ENCODE measurements at places on chromosomes 3 and 15. TPM values are rescaled to one million over a fixed set of nuclear protein-coding genes. Genes with fewer than 3 reads are reported as not detected.

The ZNF860 gene
- 0.90 TPM for total RNA-seq

The SLC2A2 gene
- total RNA-seq: not detected

The CCDC39 gene
- total RNA-seq: not detected

The GOLGA8T gene
- not detected for total RNA-seq

The GHRL gene
- 0.09 TPM for total RNA-seq

The C3orf80 gene
- 0.09 TPM for total RNA-seq

The CCDC54 gene
- not detected for total RNA-seq

The KBTBD8 gene
- 3.5 TPM for total RNA-seq

The IL16 gene
- total RNA-seq: 0.19 TPM

The SAXO2 gene
- 0.19 TPM for total RNA-seq

The CYP1A2 gene
- total RNA-seq: not detected

The MEX3B gene
- total RNA-seq: 12.4 TPM

The PRR20G gene
- total RNA-seq: not detected

The CAMKV gene
- total RNA-seq: 0.18 TPM

The MRPS22 gene
- 79.7 TPM for total RNA-seq

The UPK1B gene
- not detected for total RNA-seq

The DPH3 gene
- 16.5 TPM for total RNA-seq

The DISP2 gene
- total RNA-seq: 0.18 TPM

The RARRES1 gene
- 4.2 TPM for total RNA-seq

The ZNF80 gene
- not detected for total RNA-seq

The C15orf61 gene
- total RNA-seq: 1.3 TPM

The CCR9 gene
- not detected for total RNA-seq

Data from endothelial cell of coronary artery (primary cell).